MCF 10A (cell line): ENCODE measurements at places on chromosomes 16 and 17. TPM values are rescaled to one million over a fixed set of nuclear protein-coding genes. Genes with fewer than 3 reads are reported as not detected.

The PLEKHM1 gene
- 53.4 and 87.4 TPM in 2 replicates for total RNA-seq

The KCNJ16 gene
- 0.42 TPM in 1 of 2 replicates, not detected in the other for total RNA-seq

The DNASE1L2 gene
- 1.5 and 3.8 TPM in 2 replicates for total RNA-seq

The RCVRN gene
- total RNA-seq, result not detected in 2 replicates

The CCDC40 gene
- total RNA-seq, result 4.1 and 4.8 TPM in 2 replicates

The SSTR5 gene
- total RNA-seq, result not detected in 2 replicates

The PRR14 gene
- 39.4 and 41.4 TPM in 2 replicates for total RNA-seq

The GLOD4 gene
- total RNA-seq, result 59.0 and 62.6 TPM in 2 replicates

The ABCA9 gene
- 4.5 and 7.8 TPM in 2 replicates for total RNA-seq

The KRTAP1-5 gene
- not detected in 2 replicates for total RNA-seq

The LRRC37A gene
- 1.7 and 1.8 TPM in 2 replicates for total RNA-seq

The MYH1 gene
- not detected in 2 replicates for total RNA-seq

The ATP1B2 gene
- total RNA-seq, result not detected in 2 replicates

The KRT13 gene
- not detected in 2 replicates for total RNA-seq

The EVI2A gene
- 2.6 and 3.3 TPM in 2 replicates for total RNA-seq

The DDX42 gene
- total RNA-seq, result 137 and 144 TPM in 2 replicates

The TMEM114 gene
- total RNA-seq, result not detected in 2 replicates

The FNDC8 gene
- not detected in 2 replicates for total RNA-seq

The ABCA10 gene
- total RNA-seq, result 18.3 and 24.7 TPM in 2 replicates
